ENCODE measurements at places on chromosomes 6 and 20.

- no peak for DNase-seq
These were observed 292.0 kb downstream of the ALDH8A1 start for GRCh38 chr6:134657751-134658527.

- DNase-seq, result no peak
These were observed 47.9 kb upstream of the RNF8 start for GRCh38 chr6:37305841-37306425.

GRCh38 chr6:34955442-34955841 is 66.4 kb downstream of the ANKS1A start:
- no peak for DNase-seq

GRCh38 chr6:76706631-76707030 is 634.2 kb upstream of the IMPG1 start:
- no peak for DNase-seq

GRCh38 chr20:8766868-8767390 is 302.0 kb upstream of the PLCB4 start:
- no peak for DNase-seq

- DNase-seq, result no peak
These were observed 96.9 kb downstream of the FAM120B start for GRCh38 chr6:170403451-170403850.

DNA sequence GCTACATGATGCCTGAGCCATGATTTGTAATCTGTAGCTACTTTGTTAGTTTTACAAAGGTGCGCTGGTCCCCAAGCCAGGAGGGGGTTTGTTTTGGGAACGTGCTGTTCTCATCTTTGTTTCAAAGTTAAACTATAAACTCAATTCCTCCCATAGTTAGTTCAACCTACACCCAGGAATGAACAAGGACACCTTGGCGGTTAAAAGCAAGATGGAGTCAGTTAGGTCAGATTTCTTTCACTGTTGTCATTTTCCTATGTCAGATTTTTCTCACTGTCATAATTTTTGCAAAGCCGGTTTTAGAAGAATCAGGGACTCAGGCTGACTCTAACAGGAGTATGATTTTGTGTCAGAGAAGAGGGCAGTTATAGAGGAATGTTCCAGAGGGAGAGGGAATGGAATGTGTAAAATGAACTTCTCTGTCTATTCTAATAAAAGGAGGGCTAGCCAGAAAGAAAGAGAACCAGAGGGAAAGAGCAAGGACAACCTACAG is 2.3 kb upstream of the GMPR start:
- no peak for DNase-seq

DNA sequence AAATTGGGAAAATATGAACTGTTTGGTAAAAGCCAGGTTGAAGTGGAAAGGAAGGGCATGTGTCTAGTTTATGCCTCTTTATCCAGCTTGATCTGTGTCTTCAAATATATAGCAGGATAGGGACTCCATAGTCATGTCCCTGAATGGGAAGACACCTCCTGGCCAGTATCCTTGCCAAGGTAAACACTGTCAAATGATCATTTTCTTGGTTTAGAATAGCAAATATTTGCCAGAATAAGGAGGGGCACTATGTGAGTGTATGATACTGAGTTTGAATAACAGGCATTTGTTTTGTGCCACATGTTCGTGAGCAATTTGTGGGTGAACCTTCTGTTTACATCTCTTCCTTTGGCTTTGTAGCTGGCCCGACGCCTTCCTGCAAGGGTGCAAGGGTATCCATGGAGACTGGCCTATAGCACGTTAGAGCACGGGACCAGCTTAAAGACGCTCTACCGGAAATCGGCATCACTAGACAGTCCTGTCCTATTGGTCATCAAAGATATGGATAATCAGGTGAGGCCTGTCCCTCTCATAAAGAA is 34.2 kb upstream of the HINT3 start:
- DNase-seq, result no peak

DNA sequence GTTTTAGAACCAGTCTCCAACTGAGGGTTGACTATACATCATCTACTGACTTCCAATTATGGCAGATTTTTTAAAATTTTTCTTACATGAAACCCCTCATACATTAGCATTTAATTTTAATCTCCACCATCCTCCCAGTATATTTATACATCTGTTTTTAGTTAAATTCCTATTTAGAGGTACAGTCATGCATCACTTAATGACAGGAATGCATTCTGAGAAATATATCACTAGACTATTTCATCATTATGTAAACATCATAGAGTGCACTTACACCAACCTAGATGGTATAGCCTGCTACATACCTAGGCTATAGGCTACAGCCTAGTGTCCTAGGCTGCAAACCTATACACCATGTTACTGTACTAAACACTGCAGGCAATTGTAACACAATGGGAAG is 316.7 kb upstream of the MARCKS start:
- DNase-seq, result no peak

- DNase-seq, result no peak
These were observed 96.9 kb downstream of the PRSS35 start for GRCh38 chr6:83609248-83609647.

GRCh38 chr6:147099974-147100373 is 104.2 kb upstream of the STXBP5 start:
- DNase-seq, result no peak

DNA sequence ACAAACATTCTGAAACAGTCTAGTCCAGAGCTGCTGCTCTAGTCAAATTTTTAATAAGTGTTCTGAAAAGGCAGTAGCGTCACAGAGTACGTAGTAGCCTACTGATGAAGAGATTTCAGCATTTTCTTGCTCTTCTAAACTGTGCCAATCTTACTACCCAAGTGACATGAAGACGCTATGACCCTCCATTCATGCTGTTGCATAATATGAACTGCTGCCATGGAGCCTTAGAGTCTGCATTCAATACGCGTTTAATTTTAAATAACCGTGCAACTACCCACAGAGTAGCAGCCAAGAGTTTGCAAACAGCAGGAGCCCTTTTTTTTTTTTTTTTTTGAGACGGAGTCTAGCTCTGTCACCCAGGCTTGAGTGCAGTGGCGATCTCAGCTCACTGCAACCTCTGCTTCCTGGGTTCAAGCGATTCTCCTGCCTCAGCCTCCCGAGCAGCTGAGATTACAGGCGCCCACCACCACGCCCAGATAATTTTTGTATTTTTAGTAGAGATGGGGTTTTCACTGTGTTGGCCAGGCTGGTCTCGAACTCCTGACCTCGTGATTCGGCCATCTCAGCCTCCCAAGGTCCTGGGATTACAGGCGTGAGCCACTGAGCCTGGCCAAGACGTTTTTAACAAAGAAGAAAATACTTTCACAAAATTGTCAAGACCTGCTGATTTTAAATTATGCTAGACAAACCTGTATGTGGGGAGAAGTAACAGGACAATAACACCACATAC is 44.3 kb downstream of the EZR start:
- no peak for DNase-seq

DNA sequence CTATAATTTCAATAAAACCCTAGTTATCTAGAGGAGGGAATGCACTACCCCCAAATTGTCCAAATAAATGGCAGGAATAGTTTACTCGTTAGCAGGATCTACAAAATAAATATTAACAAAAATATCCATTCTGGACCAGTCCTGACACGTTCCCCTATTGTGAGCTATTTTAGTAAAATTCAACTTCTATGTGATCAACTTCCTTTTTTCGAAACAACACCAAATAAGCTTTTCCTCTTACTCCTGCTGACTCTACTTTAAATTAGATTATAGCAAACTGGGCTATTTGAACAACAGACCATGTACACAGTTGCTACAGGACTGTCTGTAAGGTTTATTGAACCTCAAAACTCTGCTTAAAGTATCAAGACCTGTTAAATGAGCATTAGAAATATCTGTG is 154.3 kb downstream of the IPCEF1 start:
- no peak for DNase-seq

DNA sequence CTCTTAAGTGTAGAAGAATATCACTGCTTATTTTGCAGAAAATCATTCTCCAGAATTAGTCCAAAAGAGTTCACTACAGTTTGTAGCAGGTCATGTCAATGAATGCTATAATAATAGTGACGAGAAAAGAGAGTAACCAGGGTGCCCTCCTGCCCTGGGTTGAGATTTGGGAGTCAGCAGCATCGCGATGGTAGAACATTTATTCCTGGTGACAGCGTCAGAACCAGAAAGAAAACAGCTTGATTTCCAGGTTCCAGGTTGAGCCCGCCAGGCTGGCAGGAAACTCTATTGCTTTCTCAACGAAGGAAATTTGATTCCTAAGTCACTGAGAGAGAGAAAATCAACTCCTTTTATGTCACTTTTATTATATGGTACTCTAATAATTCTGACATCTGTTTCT is 550.3 kb downstream of the QKI start:
- no peak for DNase-seq

DNA sequence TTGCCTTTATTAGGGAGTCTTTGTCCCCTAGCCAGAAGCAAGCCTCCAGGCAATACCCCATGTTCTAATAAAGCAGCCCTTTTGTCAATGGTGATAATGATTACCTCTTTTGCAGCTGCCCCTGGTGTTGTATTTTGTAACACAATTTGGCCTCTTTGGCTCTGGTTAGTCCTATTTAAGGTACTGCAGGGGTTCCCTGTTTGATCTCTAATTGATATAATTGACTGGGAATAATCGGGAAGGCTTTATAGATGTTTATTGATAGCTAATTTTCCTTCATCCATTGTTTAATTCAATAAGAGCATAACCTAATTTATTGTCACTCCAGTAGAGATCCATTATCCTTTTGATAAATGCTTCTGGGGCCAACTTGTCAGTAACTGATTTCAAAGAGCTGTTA is 537.2 kb downstream of the PKHD1 start:
- no peak for DNase-seq

GRCh38 chr20:11881449-11881848 is 36.2 kb upstream of the BTBD3 start:
- no peak for DNase-seq

DNA sequence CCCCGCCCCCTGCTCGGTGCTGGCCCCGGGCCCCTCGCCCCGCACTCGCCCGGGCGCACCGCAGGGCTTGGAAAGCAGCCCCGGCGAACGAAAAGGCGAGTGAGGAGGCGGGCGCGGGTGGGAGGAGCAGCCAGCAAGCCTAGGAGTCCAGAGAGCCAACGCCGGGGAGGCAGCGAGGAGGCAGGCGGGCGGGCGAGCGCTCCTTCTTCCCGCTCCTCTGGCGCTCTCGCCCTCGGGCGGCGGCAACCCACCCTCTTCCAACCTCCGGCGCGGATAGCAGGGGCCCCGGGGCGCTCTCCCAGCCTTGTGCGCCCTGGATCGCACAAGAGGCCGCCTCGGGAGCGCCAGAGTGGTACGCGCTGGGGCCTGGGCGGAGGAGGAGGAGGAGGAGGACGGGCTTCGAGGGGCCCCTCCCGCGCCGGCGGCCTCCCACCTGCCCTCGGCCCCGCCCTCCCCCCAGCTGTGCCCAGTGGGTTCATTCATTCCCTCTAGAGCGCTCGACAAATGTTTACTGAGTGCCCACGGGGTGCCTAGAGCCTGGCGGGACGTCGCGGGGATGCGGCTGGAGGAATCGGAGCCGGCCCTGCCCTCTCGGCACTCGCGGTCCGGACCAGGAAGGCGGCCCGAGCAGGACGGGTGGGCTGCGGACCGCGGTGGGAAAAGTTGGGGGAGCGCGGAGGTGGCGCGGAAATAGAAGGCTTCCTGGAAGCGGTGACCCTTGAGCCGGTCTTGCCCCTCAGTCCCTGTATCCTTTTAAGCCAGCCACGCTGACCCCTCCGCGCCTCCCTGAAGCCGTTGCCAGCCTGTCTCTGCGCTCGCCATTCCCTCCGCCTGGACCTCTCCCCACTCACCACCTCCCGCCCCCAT is at the start of gene BMP7:
BMP7 (minus strand) TSS at position 351 of the 867 bp plus-strand sequence. CDS start 519 bp downstream, outside the sequence.
- DNase-seq, result no peak

DNA sequence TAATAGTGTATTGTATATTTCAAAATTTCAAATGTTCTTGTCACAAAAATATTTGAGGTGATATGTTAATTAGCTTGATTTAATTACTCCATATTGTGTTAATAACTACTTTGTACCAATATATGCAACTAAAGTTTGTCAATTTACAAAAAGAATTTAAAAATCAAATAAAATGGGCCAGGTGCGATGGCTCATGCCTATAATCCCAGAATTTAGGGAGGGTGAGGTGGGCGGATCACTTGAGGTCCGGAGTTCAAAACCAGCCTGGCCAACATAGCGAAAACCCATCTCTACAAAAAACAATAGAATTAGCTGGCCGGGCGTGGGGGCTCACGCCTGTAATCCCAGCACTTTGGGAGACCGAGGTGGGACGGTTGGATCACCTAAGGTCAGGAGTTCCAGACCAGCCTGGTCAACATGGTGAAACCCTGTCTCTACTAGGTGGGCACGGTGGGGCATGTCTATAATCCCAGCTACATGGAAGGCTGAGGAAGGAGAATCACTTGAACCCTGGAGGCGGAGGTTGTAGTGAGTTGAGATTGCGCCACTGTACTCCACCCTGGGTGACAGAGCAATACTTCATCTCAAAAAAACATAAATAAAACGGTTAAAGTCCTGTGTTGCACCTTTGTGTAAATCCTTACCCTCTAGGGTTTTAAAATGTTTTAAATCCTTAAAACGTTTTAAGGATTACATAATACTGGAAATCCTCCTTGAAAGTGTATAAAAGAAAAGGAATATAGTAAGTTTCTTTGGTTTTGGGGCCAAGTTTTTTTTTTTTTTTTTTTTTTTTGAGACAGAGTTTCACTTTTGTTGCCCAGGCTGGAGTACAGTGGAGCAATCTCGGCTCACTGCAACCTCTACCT is 4.0 kb downstream of the HSPA1B start:
- no peak for DNase-seq

DNA sequence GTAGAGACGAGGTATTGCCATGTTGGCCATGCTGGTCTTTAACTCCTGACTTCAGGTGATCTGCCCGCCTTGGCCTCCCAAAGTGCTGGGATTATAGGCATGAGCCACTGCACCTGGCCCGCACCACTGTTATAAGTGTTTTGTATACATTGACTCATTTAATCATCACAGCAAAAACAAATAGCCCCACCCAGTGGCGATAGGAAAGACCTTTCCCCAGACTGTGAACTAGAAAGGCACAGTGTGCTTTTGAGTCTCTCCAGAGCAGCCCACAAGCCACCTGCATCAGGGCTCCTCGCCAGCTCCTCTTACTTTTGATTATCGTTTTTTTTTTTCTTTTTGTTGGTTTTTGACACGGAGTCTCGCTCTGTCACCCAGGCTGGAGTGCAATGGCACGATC is 27.9 kb upstream of the ZFP64 start:
- no peak for DNase-seq
